ENCODE measurements at places on chromosomes 3 and 15.
A peak's percentile ranks its signal among the peaks of the same experiment; 100 is the strongest.

GRCh38 chr3:132241776-132242514 lies 75.3 kb upstream of the ACP3 start:
- DNase-seq = no peak

GRCh38 chr15:68618908-68619698 lies 40.3 kb downstream of the CORO2B start:
- DNase-seq = no peak

- no peak for DNase-seq
These were observed 44.4 kb upstream of the PSMD6 start for GRCh38 chr3:64067506-64068346.

DNA sequence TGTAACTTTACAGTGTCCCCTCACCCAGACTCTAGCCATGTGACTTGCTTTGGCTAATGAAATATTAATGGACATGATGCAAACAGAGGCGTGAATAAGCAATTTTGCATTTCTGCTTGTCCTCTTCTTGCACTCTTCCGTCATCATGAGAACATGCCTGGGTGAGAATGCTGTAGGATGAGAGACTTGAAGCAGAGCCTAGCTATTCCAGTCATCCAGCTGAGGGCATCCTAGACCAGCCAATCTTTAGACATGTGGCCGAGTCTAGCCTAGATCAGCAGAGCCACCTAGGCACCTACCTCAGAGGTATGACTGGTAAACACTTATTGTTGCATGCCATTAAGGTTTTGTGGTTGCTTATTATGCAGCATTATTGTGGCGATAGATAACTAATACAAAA lies 450.5 kb upstream of the AZI2 start:
- DNase-seq = no peak

DNA sequence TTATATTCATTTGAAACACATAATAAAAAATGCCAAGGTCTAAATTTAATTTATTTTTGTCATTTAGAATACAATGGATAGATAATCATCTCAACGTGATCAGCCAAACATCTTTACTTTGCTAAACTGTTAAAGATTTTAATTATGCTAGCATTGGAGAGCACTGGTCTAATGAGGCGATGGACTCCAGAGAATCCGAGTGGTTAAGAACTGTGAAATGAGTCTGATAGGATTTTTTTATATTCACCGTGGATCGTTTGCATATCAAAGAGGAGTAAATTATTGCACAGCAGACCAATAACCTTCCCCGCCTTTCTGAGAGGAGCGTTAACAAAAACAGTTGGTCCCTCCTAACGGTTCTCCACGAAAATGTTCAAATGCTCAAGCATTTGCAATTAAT lies 540.8 kb downstream of the FOXP1 start:
- no peak for DNase-seq

- no peak for DNase-seq
These were observed 516.8 kb upstream of the PROK2 start for GRCh38 chr3:72301779-72302178.

DNA sequence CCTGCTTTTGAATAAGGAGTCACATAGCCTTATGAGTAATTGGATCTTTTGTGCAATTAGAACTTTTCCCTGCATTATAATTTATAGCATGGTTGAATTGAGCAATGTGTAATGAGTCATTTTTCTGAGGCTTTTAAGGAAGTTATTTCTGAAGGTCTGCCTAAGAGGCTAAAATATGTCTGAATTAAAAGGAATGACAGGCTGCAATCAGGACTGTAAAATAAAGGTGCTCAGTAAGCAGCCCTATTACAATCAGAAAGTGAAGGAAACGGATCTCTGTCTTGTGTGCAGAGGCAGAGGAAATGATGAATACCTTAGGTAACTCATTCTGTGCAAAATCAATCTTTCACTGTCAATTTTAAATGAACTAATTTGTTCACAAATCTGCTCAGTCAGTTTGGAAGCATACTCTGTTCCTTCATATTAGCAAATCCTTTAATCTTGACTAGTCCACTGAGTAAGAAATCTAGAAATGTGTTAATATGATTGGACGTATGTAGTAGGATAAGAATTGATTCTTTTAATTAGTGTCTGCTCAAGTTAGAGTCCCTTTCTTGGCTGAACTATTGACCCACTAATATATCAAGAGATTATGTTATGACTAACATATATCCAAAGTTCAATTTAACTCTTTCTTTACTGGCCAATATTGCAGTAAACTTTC lies 290.1 kb downstream of the ZIC1 start:
- no peak for DNase-seq

DNA sequence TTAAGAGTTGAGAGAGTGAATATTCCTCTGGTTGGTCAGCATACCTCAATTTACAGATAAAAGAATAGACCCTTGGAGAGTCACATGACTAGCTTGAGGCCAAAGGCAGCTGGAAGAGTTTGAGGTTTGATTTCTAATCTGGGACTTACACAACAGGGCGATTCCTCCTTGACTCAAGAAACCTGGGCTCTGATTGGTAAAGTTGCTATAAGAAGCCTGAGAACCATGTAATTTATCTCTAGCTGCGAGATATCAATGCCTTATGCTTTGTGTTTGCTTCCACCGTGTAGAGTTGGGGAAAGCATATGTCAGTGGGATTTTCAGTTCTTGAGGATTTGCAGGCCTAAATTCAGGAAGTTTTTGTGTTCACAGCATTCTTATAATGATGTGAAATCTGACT lies 206.0 kb downstream of the KLHL25 start:
- no peak for DNase-seq

- no peak for DNase-seq
These were observed 46.0 kb upstream of the TSEN2 start for GRCh38 chr3:12438318-12438717.

GRCh38 chr3:108722724-108723123 lies 34.5 kb downstream of the RETNLB start:
- no peak for DNase-seq

DNA sequence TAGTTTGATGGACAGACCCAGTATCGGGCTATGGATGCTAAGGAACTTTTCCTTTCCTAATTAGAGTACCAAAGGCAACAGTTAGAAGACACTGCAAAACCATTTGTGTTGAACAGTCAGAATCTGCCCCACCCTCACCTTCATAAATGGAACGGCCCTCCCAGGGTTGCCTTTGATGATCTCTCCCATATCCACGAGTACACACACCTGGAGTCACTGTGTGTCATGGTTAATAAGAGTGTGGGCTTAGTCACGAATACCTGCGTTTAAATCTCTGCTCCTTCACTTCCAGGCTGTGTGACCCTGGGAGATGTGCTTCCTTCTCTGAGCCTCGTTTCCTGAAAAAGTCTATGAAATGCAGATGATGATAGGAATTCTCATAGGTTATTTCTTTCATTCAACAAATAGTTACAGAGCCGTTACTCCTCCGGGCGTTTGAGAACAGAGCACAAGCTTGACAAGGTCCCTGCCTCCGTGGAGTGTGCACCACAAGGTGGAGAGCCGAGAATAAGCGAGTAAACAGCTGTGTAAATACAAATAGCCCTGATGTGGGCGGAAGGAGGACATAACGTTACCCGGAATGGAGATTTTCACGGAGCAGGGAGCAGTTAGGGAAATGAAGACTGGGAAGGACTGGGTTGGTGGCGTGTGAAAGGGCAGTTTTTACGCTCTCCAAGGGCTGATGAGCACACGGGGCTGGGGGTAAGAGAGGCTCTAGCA lies 6.7 kb downstream of the SLC51A start:
- no peak for DNase-seq

DNA sequence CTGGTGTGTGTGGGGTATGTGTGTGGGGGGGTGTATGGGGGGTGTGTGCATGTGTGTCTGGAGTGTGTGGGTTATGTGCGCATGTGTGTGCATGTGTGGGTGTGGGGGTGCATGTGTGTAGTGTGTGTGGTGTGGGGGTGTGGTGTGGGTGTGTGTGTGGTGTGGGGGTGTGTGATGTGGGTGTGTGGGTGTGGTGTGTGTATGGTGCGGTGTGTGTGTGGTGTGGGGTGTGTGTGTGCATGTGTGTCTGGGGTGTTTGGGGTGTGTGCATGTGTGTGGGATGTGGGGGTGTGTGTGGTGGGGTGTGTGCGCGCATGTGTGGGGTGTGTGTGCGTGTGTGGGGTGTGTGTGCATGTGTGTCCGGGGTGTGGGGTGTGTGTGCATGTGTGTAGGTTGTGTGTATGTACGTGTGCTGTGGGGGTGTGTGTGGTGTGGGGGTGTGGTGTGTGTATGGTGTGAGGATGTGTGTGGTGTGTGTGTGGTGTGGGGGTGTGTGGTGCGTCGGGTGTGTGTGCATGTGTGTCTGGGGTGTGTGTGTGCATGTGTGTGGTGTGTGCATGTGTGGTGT lies 6.2 kb upstream of the OCA2 start:
- no peak for DNase-seq

DNA sequence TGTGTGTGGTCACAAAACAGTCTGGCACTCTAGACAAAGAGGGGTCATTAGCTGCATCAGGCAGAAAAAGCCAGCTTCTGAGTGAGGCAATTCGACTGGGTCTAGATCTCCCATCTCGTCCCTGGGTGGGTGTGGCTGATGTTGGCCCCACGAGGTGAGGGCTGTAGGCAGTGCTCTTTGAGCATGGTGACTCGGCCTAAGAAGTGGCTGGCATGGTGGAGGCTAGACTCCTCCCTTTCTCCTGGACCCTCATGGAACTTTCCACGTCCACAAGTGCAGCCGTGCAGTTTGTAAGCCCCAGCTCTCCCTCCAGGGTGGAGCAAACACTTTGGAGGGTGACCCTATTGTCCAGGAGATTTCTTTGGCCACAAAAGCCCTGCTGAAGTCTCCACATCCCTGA lies 134.1 kb downstream of the OPA1 start:
- DNase-seq = no peak

DNA sequence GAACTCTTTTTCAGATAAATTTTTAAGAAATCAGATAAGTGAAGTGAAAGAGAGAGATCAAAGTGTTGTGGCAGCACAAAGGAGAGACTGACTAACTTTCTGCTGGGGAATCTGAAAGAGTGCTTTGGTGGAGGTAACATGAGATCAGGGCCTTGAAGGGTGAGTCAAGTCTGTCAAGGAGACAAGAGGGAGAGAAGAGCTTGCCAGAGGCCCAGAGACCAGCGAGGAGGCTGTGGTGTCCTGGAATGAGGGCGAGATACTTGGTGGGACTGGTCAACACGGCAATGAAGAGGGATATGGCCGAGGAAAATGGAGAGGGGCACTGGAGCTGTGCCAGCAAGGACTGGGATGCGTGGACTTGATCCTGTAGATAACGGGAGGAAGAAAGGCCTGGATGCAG lies 4.6 kb downstream of the TADA3 start:
- DNase-seq = peak; percentile 12

DNA sequence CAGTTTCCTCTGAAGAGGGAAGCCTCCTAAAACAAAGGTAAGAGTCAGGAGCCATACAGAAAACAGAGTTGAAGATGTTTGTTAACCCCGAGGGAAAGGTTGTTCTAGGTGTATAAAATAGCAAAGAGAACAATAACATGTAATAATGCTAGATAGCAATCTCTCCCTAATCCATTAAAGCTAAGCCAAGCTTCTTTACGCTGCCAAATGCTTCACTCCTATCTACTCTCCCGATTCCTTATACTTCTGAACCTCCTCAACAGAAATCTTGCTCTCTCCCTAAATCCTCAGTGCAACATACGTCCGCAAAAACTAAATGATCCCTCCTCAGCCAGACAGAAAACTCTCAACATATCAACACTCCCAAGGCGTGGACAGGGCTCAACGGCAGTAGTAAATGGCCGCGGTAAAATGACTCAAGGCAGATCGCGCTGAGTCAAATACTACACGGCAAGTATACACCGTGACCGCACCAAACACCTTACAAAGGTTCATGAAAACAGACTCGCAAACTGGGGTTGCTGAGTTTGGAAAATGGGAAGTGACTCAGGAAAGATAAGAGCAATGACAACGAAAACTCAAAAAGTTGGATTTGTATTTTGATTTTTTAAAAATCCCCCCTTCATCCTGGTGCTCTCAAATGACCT lies 682 bp downstream of the CLDND1 start:
- peak; percentile 43 for DNase-seq

DNA sequence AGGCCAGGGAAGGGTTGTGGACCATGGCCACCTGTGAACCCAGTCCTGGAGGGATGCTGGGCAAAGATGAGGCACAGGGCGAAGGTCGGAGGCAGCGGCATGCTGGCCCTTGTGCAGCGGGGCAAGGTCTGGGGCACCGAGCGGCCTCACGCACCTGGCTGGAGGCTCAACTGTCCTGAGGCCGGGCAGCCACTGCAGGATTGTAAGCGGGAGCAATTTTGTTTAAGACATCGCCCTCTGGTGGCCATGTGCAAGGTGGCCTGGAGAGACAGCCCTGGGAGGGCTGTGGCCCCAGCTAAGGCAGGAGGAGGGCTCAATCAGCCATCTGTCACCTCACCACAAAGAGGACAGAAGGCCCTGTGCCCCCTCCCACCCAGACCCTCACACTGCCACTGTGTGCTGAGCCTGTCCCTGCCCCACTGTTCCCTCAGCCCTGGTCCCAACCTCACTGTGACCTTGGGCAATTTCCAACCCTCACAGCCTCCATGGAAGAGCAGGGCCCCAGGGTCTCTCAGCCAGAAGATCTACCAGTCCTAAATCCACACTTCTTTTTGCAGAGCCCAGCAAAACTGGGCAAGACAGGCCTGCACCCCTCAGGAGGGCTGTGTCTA lies 46.2 kb downstream of the TPRA1 start:
- DNase-seq = peak; percentile 52

DNA sequence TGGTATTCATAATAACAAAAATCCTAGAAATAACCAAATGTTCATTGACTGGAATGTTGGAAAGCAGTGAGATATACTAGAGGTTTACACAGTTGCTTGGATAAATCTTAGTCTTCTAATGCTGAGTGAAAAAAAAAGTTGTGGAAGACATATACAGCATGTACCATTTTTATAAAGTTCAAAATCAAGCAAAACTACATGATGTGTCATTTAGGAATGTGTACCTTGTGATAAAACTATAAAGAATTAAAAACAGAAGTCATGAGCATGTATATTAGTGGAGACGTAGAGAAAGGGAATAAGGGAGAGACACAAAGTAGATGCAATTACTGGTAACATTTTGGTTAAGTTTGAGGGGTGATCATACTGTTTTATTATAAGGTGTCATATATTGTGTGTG lies 45.2 kb downstream of the FBXL2 start:
- no peak for DNase-seq

- no peak for DNase-seq
These were observed 96.7 kb downstream of the SV2B start for GRCh38 chr15:91196768-91197167.

DNA sequence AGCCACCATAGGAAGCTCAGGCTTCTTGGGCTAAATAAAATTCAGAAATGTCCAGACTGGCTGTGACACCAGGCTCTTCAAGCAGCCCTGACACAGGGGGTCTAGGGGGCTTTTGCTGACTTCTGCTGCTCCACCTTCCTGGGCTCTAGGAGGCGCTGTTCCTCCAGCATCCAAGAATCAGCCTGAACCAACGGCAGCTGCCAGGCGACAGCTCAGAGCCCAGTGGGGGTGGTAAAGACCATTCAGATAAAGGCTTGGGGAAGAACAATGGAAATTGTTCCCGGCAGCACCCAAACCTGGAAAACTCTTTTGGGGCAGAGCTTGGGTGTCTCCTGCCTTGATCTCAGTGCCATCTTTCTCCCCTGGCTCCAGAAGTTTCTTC lies 21.6 kb upstream of the PSTPIP1 start:
- DNase-seq = peak; percentile 62

- no peak for DNase-seq
These were observed 43.5 kb downstream of the CFAP92 start for GRCh38 chr3:128950223-128950938.

Measured in stimulated activated CD4-positive, alpha-beta T cell treated with anti-CD3 and anti-CD28 coated beads, Interleukin-4, amount 100 ng/mL, for 48 hours (primary cell).